ENCODE measurements at places on chromosomes 6 and 20. TPM values are rescaled to one million over a fixed set of nuclear protein-coding genes. Genes with fewer than 3 reads are reported as not detected.
A peak's percentile ranks its signal among the peaks of the same experiment; 100 is the strongest.

PRICKLE4 gene
- total RNA-seq = 3.1 TPM

SYNDIG1 gene
- total RNA-seq = 8.7 TPM

- no peak for DNase-seq
These were observed 10.6 kb upstream of the TTLL2 start for GRCh38 chr6:167314180-167314821.

GRCh38 chr6:145323646-145324045 is 411.7 kb downstream of the EPM2A start:
- DNase-seq = no peak

GRCh38 chr6:42774201-42774600 is 7.7 kb upstream of the BICRAL start:
- no peak for DNase-seq

GRCh38 chr6:156783958-156784357 is 6.8 kb downstream of the ARID1B start:
- DNase-seq = no peak

DNA sequence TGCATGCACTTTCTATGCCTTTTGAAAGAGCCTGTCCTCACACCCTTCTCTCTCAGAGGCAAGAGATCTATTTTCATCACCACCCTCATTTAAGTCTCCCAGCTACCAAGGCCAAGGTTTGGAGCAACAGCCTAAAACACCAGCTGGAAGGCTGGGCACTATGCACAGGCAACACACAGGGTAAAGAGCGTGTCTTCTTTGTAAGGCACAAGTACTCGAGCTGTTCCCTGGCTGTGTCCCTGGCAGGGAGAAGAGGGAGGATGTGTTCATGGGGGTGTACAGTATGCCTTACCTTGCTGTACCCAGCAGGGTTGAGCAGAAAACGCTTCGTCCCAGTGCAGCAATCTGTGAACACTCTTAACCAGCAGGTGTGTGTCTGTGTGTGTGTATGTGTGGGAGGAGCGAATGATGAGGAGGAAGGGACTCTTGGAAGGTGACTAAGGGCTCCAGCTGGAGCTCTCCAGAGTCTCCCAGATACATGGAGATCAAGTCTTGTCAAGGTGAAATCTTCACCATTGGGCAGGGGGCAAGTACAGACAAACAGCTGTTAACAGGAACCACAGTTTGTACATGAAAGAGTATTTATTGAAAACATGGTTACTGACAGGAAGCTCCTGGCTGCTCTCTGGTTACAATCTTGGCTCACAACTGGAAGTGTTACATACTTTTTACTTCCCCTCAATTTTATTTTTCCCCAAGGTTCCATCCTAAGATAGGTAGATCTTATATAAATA is 40.8 kb downstream of the ELMO2 start:
- DNase-seq = no peak

DNA sequence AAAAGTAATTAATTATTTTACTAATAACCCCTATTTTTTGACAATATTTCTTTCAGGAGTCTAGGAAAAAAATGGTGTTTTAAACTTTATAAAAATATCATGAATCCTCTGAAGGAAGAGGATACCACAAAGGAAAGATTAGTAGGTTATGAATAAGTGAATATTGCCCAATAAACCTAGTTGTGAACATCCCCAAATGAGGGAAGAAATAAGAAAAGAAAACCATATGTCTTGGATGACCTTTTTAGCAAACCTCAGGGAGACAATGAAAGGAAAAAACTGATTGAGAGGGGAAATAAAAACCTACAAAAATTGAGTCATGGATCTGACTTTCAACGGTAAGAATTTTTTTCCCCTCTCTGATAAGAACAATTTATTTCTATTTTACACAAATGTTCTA is 34.4 kb downstream of the TENT5A start:
- no peak for DNase-seq

DNA sequence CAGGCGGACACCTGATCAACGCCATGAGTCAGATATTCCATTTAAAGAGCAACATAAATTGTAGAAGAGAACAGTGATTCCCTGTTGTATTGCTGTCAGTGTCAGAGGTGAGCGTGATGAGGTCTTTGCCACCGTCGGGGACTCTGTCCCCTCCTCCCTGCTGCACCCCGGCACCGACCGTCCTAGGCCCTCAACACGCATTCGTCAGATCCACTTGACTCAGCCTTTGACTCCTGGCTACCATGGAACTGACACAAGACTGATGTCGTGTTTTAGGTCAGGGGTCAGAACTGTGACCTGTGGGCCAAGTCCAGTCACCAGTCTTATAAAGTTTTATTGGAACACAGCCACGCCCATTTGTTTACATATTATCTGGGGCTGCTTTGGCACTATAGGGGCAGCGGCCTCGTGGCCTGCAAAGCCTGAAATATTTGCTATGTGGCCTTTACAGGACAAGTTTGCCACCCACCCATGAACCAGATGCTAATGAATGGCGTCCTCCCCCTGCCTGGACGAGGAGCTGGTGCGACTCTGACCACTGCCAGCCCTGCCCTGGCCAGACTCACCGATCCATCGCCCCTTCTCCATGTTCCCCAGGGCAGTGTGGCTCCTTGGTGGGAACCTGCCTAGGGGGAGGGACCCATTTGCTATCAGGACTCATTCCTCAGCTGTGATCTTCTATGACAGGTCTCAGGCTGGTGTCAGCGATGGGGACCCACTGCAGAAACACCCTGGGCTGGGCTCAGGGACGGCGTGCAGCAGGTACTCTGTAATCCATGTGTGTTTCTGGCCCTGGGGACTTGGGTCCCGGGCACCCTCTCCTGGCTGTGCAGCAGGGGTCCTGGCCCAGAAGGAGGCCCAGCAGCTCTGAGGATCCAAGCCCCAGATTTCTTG is 37.5 kb upstream of the PHACTR3 start:
- DNase-seq = no peak

DNA sequence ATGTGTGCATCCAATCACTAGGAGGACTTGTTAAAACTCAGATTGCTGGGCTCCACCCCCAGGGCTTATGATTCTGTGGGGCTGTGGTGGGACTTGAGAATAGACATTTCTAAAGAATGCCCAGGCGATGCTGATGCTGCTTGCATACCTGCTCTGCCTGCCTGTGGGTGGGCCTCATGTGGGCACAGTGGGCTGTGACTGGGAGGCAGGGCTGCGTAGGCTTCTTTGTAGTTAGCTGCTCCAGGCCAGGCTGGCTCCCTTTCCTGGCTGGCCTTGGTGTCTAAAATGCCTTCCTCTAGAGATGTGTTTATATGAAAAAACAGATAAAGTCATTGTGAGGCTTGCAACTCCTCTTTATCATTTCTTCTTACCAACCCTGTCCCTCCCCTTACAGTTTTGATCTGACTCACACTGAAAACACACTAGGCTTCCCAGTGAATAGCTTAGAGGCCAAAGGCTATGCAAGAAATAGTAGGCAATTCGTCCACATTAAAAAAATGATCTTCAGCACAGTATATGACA is 495.5 kb upstream of the MAP3K7 start:
- DNase-seq = peak; percentile 71

DNA sequence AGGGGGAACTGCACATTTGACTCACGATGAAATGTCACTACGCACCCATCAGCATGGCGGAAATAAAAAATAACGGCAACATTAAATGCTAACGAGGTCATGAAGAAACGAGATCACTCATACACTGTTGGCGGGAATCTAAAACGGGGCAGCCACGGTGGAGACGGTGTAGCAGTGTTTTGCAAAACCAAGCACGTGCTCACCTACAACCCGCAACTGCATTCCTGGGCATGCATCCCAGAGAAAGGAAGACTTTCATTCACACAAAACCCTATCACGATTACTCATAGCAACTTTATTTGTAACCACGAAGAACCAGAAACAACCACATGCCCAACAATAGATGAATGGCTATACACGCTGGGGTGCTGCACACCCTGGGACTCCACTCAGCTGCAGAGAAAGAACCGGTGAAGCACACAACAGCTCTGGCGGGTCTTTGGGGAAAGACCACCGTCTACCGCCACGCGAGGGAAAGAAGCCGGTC is 77.0 kb downstream of the YTHDF1 start:
- peak; percentile 69 for DNase-seq

DNA sequence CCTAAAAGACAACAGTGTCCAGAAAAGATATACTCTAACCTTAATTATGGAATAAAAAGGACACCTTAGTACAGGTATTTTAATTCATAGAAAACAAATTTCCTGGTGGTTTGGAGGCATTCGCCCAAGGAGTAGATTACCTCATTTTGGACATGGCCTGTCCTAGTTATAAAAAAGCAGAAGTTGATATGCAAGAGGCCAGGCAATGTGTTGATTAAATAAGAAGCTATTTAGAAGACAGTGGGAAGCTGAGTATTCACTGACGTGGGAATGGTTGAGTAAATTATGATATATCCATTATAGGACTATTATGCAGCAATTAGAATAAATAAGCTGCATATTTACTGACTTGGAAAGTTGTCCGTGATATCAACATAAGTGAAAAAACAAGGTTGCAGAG is 314.9 kb downstream of the ALDH8A1 start:
- no peak for DNase-seq

DNA sequence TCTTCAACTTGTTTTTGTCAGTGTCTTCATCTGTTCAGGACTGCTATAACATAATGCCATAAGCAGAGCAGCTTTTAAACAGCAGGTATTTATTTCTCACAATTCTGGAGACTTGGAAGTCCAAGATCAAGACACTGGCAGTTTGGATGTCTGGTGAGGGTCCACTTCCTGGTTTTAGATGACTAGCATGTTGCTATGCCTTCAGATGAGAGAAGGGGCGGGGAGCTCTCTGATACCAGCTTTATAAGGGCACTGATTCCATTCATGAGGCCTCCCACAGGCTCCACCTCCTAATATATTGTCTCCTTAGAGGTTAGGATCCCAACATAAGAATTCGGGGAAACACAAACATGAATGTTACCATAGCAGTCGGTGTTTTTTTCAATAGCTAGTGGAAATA is 52.9 kb downstream of the FAM83B start:
- DNase-seq = no peak

- DNase-seq = peak; percentile 90
These were observed 12.9 kb upstream of the NQO2 start for GRCh38 chr6:2986722-2987221.

DNA sequence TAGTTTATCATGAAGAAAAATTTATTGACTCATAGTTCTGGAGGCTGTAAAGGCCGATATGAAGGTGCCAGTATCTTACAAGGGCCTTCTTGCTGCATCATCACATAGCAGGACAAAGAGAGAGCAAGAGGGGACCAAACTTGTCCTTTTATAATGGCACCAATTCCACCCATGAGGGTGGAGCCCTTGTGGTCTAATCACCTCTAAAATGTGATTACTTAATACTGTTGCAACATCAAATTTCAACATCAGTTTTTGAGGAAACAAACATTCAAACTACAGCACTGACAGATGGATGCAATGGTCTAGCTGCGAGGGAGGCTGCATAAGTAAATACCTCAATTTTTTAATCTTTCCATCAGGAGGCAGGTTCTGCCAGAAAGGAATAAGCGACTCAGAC is 76.7 kb upstream of the LAMA2 start:
- DNase-seq = no peak

DNA sequence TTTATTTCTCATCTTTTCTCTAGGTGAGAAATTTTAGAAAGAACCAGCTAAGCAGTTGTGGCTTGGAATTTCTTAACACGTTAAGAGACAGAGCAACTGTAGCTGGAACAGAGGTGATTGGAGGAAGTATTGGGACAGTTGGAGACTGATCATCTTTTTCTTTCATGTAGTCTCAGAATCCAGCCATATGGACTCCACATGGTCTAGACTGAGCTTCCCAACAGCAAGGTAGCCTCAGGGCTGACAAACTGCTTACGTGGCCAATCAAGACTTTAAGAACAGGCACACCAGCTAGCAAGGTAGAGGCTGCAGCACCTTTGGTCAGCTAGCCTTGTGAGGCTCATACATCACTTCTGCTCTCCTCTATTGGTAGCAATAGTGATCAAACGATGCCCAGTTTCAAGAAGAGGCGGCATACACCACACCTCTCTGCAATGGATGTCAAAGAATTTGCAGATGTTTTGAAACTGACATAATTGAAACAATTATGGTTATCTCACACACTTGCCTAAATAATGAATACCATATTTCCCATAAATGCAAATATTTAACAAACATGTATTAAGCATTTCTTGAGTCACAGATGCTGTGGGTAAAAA is 590.5 kb upstream of the SLC35B3 start:
- no peak for DNase-seq

DNA sequence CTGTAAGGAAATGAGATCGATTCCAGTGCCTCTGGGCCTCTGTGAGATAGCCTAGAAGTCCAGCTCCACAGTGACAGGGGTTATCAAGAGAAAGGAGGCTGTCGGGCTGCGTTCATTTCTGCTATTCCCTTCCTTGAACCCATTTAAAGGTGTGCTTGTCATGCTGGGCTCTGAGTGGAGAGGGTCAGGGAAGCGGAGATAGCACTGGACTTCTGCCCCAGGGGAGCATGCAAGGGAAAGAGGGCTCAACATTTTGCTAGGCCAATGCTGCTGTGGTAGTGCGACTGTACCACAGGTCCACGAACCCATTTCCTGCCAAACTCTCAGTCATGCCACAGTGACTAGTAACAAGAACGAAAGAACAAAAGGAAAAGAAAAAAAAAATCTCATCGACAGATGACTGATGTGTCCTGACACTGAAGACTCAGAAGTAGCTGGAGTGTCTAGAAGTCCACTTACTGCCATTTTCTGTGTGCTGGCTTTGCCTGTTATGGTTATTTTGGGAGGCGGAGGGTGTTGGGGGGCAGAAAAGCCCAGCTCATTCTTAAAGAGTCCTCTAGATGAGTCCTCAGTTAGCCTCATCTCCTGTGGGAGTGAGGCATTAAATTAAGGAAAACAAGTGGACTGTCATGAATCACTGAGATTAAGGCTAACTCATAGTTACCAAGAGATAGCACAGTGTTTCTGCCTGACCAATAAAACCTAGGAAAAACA is 8.1 kb downstream of the NEDD9 start:
- peak; percentile 75 for DNase-seq

- no peak for DNase-seq
These were observed 31.2 kb upstream of the PDE7B start for GRCh38 chr6:135820340-135820739.

- no peak for DNase-seq
These were observed 76.7 kb upstream of the FABP7 start for GRCh38 chr6:122702841-122703240.

- no peak for DNase-seq
These were observed 207.5 kb downstream of the PTPRT start for GRCh38 chr20:42982218-42982617.

DNA sequence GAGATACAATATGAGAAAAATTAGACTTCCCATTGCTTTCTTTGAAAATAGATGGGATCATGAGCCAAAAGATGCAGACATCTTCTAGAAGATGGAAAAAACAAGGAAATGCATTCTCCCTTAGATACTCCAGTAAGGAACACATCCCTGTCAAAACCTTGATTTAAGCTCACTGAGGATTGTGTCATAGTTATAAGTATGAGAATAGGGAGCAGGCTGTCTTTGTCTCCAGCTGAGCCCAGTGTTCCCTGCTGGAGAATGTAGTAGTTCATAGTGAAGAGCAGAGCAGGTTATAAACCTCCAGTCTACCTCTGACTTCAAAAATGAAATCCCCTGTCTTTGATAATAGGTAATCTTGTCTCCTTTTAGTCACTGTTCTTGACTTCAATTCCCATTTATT is 589.9 kb downstream of the PHF3 start:
- DNase-seq = no peak

- DNase-seq = no peak
These were observed 2.3 kb upstream of the NKX2-2 start for GRCh38 chr20:21516180-21516567.

- no peak for DNase-seq
These were observed 44.5 kb upstream of the OSTM1 start for GRCh38 chr6:108118810-108119768.

WTAP gene
- 84.7 TPM for total RNA-seq

SLC22A3 gene
- total RNA-seq = 0.57 TPM
